ENCODE measurements at places on chromosomes 2 and 18. TPM values are rescaled to one million over a fixed set of nuclear protein-coding genes. Genes with fewer than 3 reads are reported as not detected.

Gene MATN3
- 0.52 TPM for total RNA-seq

Gene C2orf66
- total RNA-seq, result 0.09 TPM

Gene RESP18
- total RNA-seq, result not detected

Gene ADAM23
- total RNA-seq, result 0.22 TPM

Gene PMS1
- 21.9 TPM for total RNA-seq

Gene PARD6G
- total RNA-seq, result 66.8 TPM

Gene ALKAL2
- total RNA-seq, result not detected

Gene GKN1
- not detected for total RNA-seq

Gene RAX
- not detected for total RNA-seq

Gene RNF125
- total RNA-seq, result 3.9 TPM

Gene RGPD3
- 0.17 TPM for total RNA-seq

Gene CHN1
- 6.5 TPM for total RNA-seq

Gene GLB1L
- total RNA-seq, result 4.1 TPM

Gene CNRIP1
- 38.8 TPM for total RNA-seq

Gene CTAGE1
- total RNA-seq, result not detected

Gene ZNF804A
- under 0.01 TPM for total RNA-seq

Gene CPO
- total RNA-seq, result not detected

Gene MROH2A
- total RNA-seq, result not detected

Gene NEU2
- total RNA-seq, result not detected

Gene KLHL41
- total RNA-seq, result under 0.01 TPM

Gene PLEK
- total RNA-seq, result 0.22 TPM

Gene GCC2
- total RNA-seq, result 16.0 TPM

Gene LRRC30
- total RNA-seq, result not detected

Gene CRYGD
- not detected for total RNA-seq

Gene CELF4
- total RNA-seq, result not detected

Gene SKA1
- total RNA-seq, result 1.8 TPM

Gene C1GALT1C1L
- total RNA-seq, result 0.09 TPM

Gene SPR
- total RNA-seq, result 46.7 TPM

All from dermis lymphatic vessel endothelial cell (primary cell).